ENCODE measurements at places on chromosomes 7 and 10.

DNA sequence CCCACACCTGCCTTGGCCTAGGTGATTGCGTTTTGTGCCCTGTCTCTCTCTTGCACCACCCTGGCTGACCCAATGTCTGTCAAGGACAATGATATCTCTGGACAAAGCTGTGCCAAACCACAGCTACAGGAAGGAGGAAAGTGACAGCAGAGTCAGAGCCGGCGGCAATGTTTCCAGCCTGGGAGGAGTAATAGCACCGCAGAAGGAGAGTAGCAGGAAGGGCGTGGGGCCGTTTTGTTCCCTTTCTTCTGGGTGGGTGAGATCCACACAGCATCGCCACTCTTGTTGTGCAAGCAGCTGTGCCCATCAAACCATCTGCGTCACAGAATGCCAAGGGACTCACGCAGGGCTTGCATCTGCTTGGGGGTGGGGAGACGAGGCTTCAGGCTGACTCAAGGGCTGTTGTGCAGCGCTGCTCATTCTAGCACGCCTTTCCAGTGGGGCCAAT, 341.6 kb upstream of the AUTS2 start:
- H3K27me3 ChIP-seq: no peaks in the 10 kb centered on the region
- H3K4me1 ChIP-seq: no peaks in the 10 kb centered on the region
- no peak overlapping the region for H3K27ac ChIP-seq
- H3K36me3 ChIP-seq: no peaks in the 10 kb centered on the region
- DNase-seq: no peak
- H3K4me3 ChIP-seq: no peak overlapping the region

GRCh38 chr10:122650331-122650730, 49.3 kb downstream of the C10orf120 start:
- no peak overlapping the region for H3K27ac ChIP-seq
- H3K4me1 ChIP-seq: no peaks in the 10 kb centered on the region
- DNase-seq: no peak

DNA sequence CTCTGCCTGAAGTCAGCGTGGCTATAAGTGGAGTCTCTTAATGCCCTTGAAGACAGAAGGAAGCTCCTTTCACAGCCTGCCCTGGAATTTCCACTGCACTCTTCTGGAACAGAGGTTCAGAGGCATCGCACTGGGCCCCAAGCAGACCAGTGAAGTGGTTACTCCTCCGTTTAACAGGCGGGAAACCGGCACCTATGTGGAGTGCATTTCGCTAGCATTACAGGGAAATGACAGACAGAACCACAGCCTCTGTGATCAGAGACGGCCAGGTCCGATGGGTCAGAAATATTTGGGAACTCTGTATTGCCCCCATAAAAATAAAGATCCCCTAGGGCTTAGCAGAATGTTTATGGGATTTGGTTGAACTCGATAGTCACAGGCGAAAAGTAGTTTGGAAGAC, 406.9 kb upstream of the PRKCQ start:
- DNase-seq: no peak
- no peak overlapping the region for H3K4me3 ChIP-seq
- no peaks in the 10 kb centered on the region for H3K4me1 ChIP-seq
- no peak overlapping the region for H3K27ac ChIP-seq
- H3K27me3 ChIP-seq: no peaks in the 10 kb centered on the region

DNA sequence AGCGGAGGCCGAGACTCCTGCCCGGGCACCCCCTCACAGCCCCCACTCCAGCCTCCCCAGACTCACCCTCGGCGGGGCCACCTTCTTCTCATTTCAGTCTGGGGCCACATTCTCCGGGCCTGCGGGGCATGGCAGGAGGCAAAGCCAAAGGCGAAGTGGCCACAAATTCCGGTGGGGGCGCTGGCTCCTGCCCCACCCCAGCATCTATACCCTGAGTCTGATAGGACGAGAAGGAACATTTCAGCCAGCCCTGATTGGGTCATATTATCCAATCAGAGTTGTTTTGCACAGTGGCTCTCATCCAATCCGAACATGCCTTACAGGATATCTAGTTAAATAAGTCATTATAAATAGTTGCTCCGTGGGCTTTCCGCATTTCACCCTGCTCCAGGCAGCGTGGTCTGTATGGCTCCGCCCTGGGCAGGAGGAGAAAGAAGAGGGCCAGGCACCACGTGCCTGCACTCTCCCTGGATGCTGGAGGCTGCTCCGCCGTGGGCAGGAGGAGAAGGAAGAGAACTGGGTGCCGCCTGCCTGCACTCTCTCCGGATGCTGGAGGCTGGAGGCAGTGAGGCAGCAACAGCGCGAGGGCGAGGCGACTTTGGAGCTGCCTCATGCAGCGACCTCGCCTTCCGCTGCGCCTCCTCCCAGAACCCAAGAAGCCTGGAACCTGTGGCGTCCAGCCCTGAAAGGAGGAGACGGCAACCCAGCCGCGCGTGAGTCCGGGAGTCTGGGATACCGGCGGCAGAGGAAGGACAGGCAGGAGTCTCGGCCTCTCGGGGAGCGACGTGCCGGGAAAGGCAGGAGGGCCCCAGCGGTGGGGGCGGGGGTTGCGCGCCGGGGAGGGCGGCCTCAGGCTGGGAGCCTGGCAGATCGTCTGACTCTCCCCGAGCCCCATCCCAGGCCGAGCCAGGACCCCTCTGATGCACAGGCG, 162.9 kb downstream of the ZNF33B start:
- H3K4me3 ChIP-seq: peak overlapping the region; percentile 45
- H3K36me3 ChIP-seq: no peaks in the 10 kb centered on the region
- H3K27ac ChIP-seq: no peak overlapping the region
- DNase-seq: no peak
- H3K27me3 ChIP-seq: no peaks in the 10 kb centered on the region
- no peaks in the 10 kb centered on the region for H3K4me1 ChIP-seq

GRCh38 chr7:51233374-51233773, 83.2 kb downstream of the COBL start:
- no peak overlapping the region for H3K27ac ChIP-seq
- H3K4me3 ChIP-seq: no peak overlapping the region
- no peaks in the 10 kb centered on the region for H3K27me3 ChIP-seq

GRCh38 chr7:94507962-94508361, 1.6 kb upstream of the CASD1 start:
- H3K4me1 ChIP-seq: peaks cover 12% of the 10 kb centered on the region
- no peak overlapping the region for H3K4me3 ChIP-seq
- H3K27me3 ChIP-seq: no peaks in the 10 kb centered on the region
- H3K27ac ChIP-seq: no peak overlapping the region
- no peaks in the 10 kb centered on the region for H3K36me3 ChIP-seq
- no peak for DNase-seq

DNA sequence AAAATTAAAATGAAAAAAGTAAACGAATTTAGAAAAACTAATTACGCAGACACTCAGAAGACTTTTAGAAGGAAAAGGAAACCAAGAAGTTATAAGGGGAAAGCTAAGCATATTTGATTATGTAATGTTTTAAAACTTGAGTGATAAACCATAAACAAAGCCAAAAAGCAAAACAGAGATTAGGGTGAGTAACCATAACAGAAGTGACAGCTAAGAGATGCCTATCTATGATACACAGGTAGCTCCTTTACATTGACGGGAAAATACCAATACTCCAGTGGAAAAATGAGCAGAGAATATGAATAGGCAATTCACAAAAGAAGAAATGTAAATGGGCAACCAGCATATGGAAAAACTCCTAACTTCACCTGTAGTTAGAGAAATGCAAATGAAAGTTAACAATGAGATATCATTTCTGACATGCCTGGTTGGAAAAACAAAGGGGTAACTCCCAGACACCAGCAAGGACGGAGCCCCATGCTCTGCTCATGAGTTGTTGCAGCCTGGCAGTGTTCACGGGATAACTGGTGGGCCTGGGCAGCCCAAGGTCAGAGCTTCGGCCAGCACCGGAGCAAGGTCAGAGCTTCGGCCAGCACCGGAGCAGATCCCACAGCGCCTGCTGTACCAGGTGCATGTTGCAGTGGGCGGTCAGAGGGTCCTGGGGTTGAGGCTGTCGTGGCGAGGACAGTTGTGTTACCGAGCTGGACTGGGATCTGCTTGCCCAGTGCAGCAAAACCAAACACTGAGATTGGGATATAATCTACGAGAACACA, 58.9 kb downstream of the ALOX5 start:
- DNase-seq: no peak
- H3K27me3 ChIP-seq: no peaks in the 10 kb centered on the region
- peaks cover 1% of the 10 kb centered on the region for H3K4me1 ChIP-seq
- no peaks in the 10 kb centered on the region for H3K36me3 ChIP-seq

DNA sequence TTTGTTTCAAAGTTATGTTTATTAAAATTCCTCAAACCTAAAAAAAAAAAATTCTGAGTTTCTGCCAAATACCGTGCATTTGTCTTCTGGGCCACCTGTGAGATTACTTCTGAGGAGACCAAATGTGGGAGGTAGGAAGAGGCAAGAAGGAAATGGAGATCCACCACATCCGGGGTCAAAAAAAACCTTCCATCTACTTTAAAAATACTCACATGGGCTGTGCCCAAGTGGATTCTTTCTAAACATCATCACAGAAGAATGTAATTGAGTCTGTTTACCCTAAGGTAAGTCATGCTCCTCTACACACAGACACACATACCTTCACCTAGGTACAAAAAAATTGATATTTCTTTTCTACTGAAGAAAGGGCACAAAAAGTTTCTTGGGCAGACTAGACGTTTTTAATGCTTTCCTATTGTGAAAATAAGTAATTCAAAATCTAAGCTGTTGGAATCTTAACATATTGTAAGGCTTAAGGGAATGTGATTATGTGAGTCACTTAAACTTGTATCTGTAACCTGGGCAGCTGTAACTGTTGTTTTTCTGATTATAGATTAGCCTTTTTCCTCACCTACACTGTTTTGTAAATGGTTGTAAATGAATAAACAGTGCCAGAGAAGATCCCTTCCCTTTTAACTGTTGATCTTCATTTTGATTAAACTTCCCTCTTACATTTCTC, 19.1 kb upstream of the SPOCK2 start:
- H3K27ac ChIP-seq: no peak overlapping the region
- H3K36me3 ChIP-seq: peaks cover 10% of the 10 kb centered on the region
- H3K27me3 ChIP-seq: no peaks in the 10 kb centered on the region
- no peaks in the 10 kb centered on the region for H3K4me1 ChIP-seq

- H3K27me3 ChIP-seq: no peaks in the 10 kb centered on the region
- peaks cover 14% of the 10 kb centered on the region for H3K36me3 ChIP-seq
- no peak for DNase-seq
- H3K27ac ChIP-seq: no peak overlapping the region
Measured at GRCh38 chr7:114695182-114695581, 226.7 kb upstream of the MDFIC start.

- no peaks in the 10 kb centered on the region for H3K4me1 ChIP-seq
- no peak overlapping the region for H3K27ac ChIP-seq
- no peak overlapping the region for H3K4me3 ChIP-seq
- no peak for DNase-seq
- no peaks in the 10 kb centered on the region for H3K27me3 ChIP-seq
- no peaks in the 10 kb centered on the region for H3K36me3 ChIP-seq
Measured at GRCh38 chr10:32367793-32368453, 21.0 kb upstream of the EPC1 start.

DNA sequence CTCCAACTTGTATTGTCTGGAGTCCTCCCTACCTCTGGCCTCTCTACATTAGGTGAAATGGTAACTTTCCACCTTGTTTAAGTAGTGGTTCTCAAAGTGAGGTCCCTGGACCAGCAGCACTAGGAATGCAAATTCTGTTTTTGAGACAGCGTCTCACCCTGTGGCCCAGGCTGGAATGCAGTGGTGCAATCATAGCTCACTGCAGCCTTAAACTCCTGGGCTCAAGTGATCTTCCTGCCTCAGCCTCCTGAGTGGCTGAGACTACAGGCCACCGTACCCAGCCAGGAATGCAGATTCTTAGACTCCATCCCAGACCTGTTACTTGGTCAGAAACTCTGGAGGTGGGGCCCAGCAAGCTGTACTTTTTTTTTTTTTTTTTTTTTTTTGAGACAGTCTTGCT, 6.8 kb upstream of the TBL2 start:
- no peaks in the 10 kb centered on the region for H3K27me3 ChIP-seq
- DNase-seq: no peak
- H3K27ac ChIP-seq: no peak overlapping the region
- no peaks in the 10 kb centered on the region for H3K4me1 ChIP-seq

DNA sequence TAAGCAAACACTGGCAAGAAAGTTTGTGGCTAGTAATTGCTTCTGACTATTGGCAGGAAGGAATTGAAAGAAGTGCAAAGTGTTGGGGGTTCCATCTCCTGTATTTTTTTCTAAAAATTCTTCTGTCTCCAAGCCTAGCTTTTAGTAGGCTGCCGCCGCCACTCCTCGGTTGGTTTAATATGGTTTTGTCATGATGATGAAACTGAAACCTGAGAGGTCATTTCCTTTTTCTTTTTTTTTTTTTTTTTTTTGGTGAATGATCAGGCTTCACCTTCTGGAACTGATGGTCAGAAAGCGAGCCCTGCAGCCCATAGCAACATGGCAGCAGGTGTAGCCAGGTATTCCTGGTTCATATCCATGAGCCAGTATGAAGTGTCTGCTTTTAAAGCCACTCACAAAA, 75.3 kb upstream of the AGBL3 start:
- no peaks in the 10 kb centered on the region for H3K36me3 ChIP-seq
- H3K27me3 ChIP-seq: no peaks in the 10 kb centered on the region
- peak overlapping the region; percentile 76 for H3K27ac ChIP-seq

GRCh38 chr10:62390497-62391176, 16.5 kb downstream of the ZNF365 start:
- no peaks in the 10 kb centered on the region for H3K27me3 ChIP-seq
- H3K4me3 ChIP-seq: no peak overlapping the region

GRCh38 chr10:82572744-82573143, 697.8 kb downstream of the NRG3 start:
- no peak for DNase-seq
- H3K36me3 ChIP-seq: no peaks in the 10 kb centered on the region
- H3K27me3 ChIP-seq: no peaks in the 10 kb centered on the region
- no peak overlapping the region for H3K4me3 ChIP-seq

- H3K4me1 ChIP-seq: no peaks in the 10 kb centered on the region
- no peaks in the 10 kb centered on the region for H3K36me3 ChIP-seq
- H3K27ac ChIP-seq: no peak overlapping the region
- H3K27me3 ChIP-seq: no peaks in the 10 kb centered on the region
- no peak for DNase-seq
Measured at GRCh38 chr10:54665095-54665494, 135.9 kb downstream of the PCDH15 start.

DNA sequence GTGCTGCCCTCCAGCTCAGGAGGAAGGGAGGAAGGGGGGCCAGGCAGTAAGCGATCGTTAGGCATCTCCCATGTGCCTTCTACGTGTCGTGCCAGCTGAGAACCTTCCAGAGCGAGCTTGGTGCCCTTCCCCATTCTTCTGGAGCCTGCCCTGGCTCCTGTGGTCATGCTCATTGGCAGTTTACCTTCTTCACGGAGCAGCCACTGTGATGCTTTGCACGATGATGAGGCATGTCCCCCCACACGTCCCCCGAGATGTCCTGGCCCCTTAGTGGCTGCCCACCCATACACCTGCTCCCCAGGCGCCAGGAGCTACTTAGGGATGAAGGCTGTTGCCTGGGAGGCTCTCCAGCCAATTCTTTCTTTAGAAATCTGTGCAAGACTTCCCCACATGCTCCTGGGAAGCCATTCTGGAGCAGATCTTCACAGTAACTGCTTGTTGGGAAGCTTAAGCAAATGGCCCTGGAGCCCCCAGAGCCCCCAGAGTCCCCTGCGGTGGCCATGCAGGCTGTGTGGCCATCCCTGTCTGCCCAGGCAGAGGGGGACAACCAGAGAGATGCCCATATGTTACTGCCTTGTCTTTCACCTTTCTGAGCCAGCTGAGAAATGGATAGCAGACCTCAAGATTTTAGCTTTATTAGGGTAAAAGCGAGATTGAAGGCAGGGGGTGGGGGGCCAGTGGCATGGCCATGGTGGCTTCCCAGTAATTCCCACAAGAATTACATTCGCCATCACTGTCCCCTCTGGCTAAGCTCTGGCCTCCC, 199.0 kb downstream of the EBF3 start:
- no peak for DNase-seq
- no peak overlapping the region for H3K4me3 ChIP-seq
- no peaks in the 10 kb centered on the region for H3K27me3 ChIP-seq
- H3K27ac ChIP-seq: no peak overlapping the region

All from esophagus squamous epithelium (tissue), 5 donors.